SW 1271 (cell line): ENCODE measurements at places on chromosomes 7 and 10.

DNA sequence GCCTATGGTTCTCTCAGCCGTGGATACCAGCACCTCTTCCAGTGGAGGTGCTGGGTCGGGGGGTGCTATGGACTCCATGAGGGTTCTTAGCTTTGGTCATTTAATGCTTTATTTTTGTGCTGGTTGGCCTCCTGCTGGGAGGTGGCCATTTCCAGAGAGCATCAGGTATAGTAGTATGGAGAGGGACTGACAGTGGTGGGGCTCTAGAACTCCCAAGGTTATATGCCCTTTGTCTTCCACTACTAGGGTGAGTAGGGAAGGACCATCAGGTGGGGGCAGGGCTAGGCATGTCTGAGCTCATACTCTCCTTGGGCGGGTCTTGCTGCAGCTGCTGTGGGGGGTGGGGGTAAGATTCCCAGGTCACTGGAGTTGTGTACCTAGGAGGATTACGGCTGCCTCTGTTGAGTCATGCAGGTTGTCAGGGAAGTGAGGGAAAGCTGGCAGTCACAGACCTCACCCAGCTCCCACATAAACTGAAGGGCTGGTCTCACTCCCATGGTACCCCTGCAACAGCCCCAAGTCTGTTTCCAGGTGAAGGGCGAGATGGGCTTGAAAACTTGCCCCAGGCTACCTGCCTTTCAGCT is 763.2 kb upstream of the LRRTM3 start:
- no peak for DNase-seq

GRCh38 chr7:94056796-94057207 is 52.6 kb upstream of the BET1 start:
- DNase-seq, result no peak

DNA sequence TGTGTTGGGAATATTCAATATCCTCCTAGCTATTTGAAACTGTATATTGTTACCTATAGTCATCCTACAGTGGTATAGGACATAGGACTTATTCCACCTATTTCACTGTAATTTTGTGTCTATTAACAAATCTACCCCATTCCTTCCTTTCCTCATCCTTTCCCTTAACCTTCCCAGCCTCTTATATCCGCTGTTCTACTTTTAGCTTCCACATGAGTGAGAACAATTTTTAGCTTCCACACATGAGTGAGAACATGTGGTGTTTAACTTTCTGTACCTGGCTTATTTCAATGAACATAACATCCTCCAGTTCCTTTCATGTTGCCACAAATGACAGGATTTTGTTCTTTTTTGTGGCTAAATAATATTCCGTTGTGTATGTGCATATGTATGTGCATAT is 95.9 kb upstream of the FGL2 start:
- DNase-seq, result no peak

GRCh38 chr7:105760551-105761447 is 115.6 kb downstream of the ATXN7L1 start:
- DNase-seq, result no peak

DNA sequence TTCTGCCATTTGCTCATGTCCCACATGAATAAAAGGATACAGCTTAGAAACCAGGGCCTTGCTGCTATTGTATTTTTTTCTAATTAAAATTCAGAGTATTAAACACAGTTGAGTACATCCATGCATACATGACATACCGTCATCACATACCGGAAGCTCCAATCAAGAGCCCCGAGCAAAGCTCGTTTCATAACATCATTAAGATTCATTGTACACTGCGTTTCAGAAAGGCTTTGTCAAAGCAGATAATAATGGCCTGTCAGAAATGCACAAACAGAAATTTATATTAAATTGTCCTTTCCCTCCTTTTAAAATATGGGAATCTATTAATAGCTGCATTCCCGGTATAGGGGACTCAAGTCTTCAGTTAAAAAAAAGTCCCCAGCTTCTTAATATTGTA is 103.4 kb downstream of the PRTFDC1 start:
- no peak for DNase-seq
